ENCODE measurements at places on chromosomes 3 and 15. TPM values are rescaled to one million over a fixed set of nuclear protein-coding genes. Genes with fewer than 3 reads are reported as not detected.

GFM1 gene
- polyA plus RNA-seq = 33.8 TPM

GASK1A gene
- 5.1 TPM for polyA plus RNA-seq

CTXN2 gene
- polyA plus RNA-seq = not detected

GRCh38 chr3:94036909-94037507 is 8.6 kb upstream of the STX19 start:
- no peak for DNase-seq

GRCh38 chr3:31193871-31194270 is 299.4 kb upstream of the GADL1 start:
- DNase-seq = no peak

CMTM8 gene
- 18.6 TPM for polyA plus RNA-seq

- no peak for DNase-seq
Measured at GRCh38 chr3:16140894-16141285, 33.6 kb upstream of the GALNT15 start.

DNA sequence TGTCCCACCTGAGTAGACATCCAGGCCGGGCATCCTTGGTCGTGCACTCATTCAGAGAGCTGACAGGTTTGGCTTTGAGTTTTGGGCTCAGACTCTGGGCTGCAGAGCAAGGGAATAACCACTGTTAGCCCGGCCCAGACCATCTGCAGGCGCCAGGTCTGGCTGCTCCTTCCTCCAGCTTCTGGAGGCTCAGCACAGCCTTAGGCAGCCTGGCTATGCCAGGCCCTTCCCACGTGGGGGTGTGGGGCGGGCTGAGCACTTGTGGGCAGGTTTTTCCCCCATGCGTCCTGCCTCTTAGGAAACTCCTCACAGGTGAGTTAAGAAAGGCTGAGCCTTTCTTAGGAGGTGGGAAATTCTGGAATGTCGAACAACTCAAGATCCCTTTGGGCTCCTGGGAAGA is 11.2 kb downstream of the PLA2G4B start:
- DNase-seq = no peak

PYGO1 gene
- polyA plus RNA-seq = 0.07 TPM

ZBED2 gene
- not detected for polyA plus RNA-seq

- no peak for DNase-seq
Measured at GRCh38 chr3:140499114-140499757, 178.6 kb upstream of the TRIM42 start.

SLC27A2 gene
- polyA plus RNA-seq = 102 TPM

UBE3A gene
- 35.1 TPM for polyA plus RNA-seq

SYNPR gene
- not detected for polyA plus RNA-seq

DNA sequence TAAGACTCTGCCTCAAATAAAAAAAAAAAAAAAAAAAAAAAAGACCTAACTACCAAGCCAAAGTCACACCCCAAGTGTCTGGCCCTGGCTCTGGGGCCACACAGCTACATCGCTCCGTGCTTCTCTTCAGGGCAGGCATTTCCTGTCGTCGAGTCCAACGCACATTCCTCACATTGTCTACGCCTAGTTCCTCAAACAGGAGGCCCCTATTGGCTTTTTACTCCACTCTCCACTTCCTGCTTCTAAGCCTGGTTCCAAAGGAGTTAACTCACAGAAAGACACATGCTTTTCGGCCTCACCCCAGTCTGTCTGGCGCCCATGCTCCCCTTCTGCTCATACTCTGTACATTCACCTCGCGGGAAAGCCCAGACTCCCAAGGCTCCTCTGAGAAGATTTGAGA is 28.8 kb downstream of the KNG1 start:
- no peak for DNase-seq

MKRN2OS gene
- 0.17 TPM for polyA plus RNA-seq

- DNase-seq = no peak
Measured at GRCh38 chr3:172098698-172099494, 59.5 kb downstream of the FNDC3B start.

CFAP91 gene
- 0.48 TPM for polyA plus RNA-seq

GRCh38 chr15:73026511-73027054 is 25.7 kb upstream of the NEO1 start:
- no peak for DNase-seq

- no peak for DNase-seq
Measured at GRCh38 chr3:134092208-134092701, 62.5 kb upstream of the SLCO2A1 start.

DNA sequence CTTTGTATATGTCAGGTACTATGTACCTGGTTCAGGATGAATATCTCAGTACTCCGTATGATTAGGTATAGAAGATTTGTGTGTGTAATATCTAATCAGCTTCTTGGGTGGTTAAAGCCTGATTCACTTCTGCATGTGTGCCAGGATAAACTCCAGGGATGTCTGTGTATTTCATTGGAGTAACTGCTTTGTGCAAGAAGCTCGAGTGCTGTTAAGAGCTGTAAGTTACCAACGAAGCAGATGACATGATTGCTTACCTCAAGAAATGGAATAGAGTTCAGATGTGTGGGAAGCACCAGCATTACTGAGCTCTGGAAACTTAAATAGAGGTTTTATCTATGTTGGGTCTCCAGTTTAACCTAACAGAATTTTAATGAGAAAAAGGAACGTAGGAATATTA is 23.7 kb downstream of the FAM98B start:
- DNase-seq = no peak

GRCh38 chr15:60519218-60519617 is 40.3 kb upstream of the ICE2 start:
- DNase-seq = no peak

DNA sequence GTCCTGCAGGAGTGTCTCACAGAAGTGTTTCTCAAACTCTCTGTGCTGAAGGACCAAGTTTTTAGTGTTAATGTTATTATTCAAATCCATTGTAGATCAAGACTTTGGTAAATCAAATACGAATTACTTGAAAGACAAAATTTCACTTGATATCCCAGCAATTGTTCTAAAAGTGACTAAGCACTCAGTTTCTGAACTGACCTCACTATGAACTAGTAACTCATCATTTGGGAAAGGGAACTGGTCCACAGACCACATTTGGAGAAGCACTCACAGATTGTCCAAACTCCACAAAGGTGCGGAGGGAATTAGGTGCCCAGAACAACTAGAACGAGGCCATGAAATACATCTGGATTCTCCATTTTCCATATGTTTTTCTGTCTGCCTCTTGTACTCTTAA is 25.6 kb downstream of the FAM43A start:
- no peak for DNase-seq

GRCh38 chr15:28289694-28290463 is 32.1 kb downstream of the HERC2 start:
- DNase-seq = no peak

FGF7 gene
- 0.62 TPM for polyA plus RNA-seq

ZBTB11 gene
- 3.8 TPM for polyA plus RNA-seq

ARPIN gene
- 1.6 TPM for polyA plus RNA-seq

LTK gene
- 1.4 TPM for polyA plus RNA-seq

NDN gene
- polyA plus RNA-seq = 3.2 TPM

DNA sequence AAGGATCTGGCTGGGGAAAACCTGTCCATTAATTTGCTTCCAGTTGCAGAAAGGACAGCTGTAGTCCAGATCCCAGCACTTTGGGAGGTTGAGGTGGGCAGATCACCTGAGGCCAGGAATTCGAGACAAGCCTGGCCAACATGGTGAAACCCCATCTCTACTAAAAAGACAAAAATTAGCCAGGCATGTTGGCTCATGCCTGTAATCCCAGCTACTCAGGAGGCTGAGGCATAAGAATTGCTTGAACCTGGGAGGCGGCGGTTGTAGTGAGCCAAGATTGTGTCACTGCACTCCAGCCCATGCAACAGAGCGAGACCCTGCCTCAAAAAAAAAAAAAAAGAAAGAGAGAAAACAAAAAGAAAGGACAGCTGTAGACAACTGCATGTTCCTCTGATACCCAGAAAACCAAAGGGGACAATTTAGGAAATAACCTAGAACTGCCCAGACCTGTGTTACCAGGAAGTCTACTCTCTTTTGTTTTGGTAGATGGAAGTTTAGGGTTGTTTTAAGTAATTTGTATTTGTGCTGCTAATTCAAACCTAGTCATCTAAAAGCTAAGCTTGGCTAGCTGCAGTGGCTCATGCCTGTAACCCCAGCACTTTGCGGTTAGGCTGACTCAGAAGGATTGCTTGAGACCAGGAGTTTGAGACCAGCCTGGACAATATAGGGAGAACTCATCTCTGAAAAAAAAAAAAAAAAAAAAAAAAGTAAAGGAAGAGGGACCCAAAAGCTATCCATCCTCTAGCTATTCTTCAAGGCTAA is 22.7 kb downstream of the EXD1 start:
- no peak for DNase-seq

GRCh38 chr15:62457100-62457499 is 292.0 kb upstream of the C2CD4B start:
- DNase-seq = no peak
